ENCODE measurements at places on chromosomes 1 and 21. TPM values are rescaled to one million over a fixed set of nuclear protein-coding genes. Genes with fewer than 3 reads are reported as not detected.

Gene NIBAN1
- total RNA-seq, result 248 TPM

DNA sequence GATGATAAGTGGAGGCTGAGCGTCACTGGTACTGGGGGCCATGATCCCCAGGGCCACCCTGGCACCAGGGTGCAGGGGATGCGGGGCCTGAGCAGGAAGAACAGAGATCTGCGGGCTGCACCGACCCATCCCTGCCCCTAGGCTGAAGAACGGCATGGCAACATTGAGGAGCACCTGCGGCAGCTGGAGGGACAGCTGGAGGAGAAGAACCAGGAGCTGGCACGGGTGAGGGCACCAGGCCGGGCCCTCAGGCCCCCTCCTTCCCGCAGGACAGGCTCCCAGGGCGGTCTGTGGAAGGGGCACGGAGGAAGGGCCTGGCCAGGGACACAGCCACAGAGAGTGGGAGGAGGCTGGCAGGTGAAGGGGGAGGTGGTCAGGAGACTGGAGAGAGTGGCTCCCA lies 21.8 kb downstream of the PPFIA4 start:
- DNase-seq, result no peak

DNA sequence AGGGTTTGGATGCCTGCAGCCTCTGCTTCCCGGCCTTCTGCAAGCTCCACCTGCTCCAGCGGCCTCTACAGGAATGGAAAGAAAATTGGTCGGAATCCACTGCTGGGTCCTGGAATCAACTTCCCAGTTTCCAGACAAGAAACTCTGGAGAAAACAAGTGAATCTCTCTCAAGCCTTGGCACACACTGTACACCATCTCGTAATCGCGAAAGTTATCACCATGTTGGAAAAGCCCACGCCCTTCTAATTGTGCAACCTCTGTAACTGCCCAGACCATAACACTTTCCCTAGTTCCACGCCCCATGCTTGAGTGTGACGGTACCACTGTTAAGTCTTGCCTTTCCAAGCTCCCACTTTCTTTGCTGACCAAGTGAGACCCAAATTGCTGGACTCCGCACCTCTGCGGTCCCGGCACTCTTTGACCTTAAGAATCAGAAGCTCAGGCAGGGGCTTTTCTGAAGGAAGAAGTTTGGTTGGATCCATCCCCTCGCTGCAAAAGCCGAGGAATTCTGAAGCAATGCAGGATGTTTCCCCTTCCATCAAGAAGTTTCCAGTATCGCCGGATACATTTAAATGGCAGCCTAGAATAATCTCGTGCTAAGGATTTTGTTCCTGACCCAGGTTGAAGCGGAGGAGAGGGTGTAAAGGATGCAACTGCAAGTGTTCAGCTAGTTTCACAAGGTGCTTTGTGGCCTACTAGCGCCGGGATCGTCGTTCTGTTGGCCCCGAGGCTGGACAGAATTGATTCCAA lies 6.2 kb downstream of the NR5A2 start:
- DNase-seq, result no peak

DNA sequence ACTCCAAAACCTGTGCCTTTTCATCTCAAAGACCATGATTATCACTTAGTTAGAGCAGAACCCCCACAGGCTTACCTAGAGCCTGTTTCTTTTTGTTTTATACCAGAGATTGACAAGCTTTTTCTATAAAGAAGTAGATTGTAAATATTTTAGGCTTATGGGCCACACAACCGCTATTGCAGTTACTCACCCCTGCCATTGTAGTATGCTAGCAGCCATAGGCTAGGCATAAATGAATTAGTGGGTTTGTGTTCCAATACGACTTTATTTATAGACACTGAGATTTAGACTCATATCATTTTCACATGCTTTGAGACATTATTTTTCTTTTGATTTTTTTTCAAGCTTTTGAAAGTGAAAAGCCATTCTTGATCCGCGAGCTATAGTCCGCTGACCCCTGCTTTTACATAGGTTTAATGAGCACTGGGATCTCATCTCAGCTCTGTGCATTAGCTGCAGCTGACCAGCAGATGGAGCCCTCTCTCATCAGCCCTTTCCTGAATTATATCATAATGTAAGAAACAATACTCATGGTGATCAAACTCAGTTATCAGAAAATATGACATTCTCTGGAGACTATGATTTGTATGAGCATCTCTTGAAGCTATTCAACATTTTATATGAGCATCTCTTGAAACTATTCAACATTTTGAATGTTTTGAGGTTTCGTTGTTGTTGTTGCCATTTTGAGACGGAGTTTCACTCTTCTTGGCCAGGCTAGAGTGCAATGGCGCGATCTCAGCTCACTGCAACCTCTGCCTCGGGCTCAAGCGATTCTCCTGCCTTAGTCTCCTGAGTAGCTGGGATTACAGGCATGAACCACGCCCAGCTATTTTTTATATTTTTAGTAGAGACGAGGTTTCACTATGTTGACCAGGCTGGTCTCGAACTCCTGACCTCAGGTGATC lies 111.9 kb upstream of the L1TD1 start:
- no peak for DNase-seq

- no peak for DNase-seq
Measured at GRCh38 chr1:241730031-241730430, 78.0 kb downstream of the WDR64 start.

- DNase-seq, result no peak
Measured at GRCh38 chr1:76234061-76234460, 159.5 kb downstream of the ST6GALNAC3 start.

DNA sequence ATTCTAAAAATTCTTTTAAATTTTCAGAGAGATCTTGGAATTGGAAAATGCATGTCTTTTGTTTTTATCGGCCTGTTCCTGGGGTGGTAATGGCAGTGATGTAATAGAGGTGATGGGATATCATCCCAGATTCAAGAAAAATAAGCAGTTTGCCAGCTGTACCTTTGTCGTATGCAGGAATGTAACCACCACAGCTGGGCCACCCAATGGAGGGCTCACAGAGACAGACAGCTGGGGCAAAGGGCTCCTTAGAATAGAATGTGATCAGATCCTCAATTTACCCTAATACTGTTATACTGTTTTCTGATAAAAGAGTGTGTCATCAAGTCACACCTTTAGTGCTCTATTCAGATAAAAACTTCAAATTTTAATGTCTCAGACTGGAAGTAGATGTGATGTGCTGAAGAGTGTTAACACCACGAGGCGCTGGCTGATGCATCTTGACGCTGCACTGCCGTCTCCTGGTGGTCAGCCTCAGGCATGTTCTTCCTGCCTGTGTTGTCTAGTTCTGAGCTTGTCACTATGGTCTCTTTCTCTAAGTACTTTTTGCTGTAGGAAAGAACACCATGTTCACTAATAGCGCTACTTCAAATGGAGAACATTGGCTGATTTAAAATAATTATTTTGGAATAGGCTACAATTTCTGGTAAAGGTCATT lies 78.8 kb downstream of the C1orf21 start:
- no peak for DNase-seq

- DNase-seq, result no peak
Measured at GRCh38 chr1:36711480-36711879, 228.8 kb upstream of the CSF3R start.

- DNase-seq, result no peak
Measured at GRCh38 chr1:203187304-203187685, 791 bp upstream of the CHI3L1 start.

DNA sequence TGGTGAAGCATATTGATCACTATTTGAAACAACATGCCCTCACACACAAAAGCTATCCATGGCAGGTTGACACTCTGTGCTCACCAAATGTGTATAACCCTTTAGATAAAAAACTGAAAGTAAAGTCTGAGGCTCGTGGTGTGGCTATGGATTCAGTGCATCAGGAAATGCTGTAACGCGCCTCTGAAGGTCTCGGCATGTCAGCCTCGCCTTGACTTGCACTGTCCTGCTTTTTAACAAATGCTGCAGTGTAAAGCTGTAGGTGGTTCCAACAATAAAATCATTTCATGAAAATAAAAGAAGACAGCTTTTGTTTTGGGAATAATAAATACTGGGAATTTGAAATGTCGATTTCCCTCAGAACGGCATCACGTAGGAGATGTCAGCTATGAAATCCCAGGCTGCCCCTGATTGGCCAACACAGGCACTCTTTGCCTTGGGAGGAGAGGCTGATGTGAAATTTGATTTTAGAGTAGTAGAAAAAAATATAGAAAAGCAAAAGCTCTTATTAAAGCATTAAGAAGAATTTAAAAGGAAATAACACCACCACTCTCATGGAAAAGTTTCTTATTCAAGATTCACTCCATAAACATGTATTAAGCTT lies 168.2 kb downstream of the DSCAM start:
- no peak for DNase-seq

DNA sequence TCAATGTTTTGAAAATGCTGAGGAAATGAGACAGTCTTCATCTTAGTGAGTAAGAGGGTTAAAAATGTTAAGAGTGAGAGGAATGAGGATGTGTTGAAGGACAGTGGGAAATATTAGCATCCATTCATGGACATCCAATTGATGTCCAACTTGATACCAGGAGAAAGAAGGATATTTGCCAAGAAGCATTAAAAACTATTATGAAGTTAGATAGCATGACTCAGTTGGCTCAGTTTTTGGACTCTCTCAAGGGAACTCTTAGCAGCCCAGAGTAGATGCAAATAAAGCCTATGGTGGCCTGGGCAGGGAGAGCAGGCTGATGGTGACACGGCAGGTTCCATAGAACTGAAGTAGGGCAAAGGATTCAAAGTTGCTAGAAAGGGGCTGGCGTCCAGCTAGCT lies 171.0 kb downstream of the ZZZ3 start:
- DNase-seq, result no peak

Gene SPRR2F
- not detected for total RNA-seq

Gene TRIM17
- total RNA-seq, result 0.36 TPM

DNA sequence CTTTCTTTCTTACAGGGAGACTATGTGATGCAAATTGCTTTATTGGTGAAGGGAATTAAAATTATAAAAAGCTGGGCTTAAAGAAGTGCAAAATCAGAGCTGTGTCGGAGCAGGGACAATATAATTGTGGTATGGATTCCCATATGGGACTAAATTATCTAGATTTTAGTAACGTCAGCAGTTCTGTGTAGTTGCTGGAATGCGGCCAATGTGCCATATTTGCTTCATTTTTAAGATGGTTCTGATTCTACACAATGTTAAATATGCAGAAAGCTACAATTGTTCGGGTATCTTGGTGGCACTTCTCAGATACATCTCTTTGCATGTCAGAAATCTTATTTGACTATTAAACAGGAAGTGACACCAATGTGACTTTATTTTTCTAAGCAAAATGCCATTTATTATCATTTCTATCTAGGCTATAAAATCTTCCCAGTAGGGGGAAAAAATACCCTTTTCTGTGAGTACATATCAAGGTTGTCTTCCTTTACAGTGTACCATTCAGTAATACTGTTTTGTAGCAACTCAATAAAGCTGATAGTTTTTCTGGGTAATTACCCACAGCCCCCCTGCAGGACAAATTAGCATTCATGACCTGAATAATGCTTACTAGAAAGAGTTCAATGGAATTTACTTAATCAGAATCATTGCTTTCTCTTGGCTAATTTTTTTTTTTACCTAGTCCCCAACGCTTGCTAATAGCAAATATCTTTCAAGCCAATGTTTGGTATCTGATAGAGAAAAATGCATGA lies 288.3 kb upstream of the ADGRL2 start:
- no peak for DNase-seq

GRCh38 chr1:235516862-235517446 lies 12.7 kb upstream of the B3GALNT2 start:
- no peak for DNase-seq

Gene FCRL5
- total RNA-seq, result not detected

GRCh38 chr1:180462102-180462501 lies 40.3 kb downstream of the ACBD6 start:
- DNase-seq, result no peak

DNA sequence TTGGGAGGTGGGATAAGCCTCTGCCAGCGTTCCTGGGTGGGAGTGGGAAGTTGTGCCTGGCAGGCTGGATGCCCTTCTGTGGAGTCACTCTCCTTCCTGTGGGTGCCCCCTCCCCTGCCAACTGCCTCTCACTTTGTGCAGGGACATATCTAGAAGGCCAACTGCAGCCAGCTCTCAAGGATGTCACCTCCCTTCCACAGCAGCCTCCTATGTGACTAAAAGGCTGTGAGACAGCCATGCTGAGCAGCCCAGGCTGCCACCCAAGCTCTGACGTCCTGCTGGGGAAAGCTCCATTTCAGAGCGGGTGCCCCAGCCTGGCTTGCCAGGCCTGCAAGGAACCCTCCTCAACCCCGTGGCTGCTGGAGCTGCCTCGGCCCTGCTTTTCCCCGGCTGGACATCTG lies 19.6 kb upstream of the SLC26A9 start:
- no peak for DNase-seq

DNA sequence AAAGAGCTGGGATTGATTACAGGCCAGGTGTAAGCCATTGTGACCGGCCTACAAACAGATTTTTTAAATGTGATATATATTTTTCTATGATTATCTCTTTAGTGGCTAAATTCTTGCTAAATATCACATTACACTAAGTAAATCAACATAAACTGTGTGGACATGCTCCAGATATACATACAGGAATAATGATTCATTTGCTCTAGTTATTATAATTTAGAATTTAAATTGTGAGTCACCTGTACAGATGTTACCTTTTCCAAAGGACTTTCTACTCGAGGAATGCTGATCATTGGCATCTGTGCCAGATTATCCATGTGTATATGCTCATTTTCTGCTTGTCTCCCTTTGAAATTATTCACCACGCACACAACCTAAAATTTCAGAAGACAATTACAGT lies 90.1 kb downstream of the PLPPR5 start:
- DNase-seq, result no peak

DNA sequence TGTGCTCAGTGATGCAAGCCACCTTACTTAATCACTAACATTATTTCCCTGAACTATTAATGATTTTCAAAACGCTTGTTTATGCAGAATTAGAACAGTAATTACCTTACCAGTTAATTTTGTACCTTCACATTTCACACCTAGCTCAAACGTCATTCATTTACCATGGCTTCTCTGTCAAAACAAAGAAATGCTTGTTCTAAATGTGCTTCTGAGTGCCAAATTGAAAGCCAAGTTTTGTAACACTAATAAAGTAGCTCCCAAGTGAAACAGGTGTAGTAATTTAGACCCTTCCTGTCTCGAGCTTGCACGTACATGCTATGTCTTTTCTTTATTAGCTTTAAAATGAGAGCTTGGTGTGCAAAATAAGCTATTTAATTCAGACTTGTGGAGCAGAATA lies 533.7 kb upstream of the PKN2 start:
- no peak for DNase-seq

DNA sequence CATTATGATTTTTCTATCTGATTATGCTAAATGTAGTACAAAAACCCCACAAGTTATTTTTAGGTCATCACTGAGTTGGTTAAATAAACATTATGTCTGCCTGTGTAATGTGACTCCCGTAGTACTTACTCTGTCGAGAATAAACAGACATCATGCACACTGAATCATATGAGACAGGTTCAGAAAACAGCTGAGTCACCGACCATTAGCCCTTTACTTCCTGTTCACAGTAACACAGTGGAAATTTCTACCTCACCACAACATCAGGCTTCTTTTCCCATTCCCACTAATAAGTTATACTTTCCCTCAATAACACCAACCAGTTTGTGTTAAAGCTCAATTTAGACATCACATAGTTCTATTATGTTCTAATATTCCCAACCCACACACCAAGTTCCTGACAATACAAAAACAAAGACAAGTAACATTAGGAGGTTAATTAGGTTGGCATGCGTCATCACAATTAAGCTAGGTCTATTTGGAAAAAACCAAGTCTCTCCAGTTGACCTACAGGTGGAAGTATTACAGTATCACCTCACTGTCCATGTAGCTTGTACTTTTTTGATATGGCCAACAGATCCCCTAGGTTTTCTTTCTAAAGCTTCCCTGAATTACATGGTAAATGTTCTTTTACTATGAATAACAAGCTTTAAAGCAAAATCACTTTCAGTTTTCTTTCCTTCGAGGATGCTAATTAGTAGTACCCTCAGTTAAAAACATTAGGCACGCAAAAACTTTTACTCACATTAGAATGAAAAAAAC lies 154.2 kb downstream of the EIF4G3 start:
- DNase-seq, result no peak

Gene OR2L2
- total RNA-seq, result not detected
